ENCODE measurements at places on chromosomes 6 and 20.
A peak's percentile ranks its signal among the peaks of the same experiment; 100 is the strongest.

DNA sequence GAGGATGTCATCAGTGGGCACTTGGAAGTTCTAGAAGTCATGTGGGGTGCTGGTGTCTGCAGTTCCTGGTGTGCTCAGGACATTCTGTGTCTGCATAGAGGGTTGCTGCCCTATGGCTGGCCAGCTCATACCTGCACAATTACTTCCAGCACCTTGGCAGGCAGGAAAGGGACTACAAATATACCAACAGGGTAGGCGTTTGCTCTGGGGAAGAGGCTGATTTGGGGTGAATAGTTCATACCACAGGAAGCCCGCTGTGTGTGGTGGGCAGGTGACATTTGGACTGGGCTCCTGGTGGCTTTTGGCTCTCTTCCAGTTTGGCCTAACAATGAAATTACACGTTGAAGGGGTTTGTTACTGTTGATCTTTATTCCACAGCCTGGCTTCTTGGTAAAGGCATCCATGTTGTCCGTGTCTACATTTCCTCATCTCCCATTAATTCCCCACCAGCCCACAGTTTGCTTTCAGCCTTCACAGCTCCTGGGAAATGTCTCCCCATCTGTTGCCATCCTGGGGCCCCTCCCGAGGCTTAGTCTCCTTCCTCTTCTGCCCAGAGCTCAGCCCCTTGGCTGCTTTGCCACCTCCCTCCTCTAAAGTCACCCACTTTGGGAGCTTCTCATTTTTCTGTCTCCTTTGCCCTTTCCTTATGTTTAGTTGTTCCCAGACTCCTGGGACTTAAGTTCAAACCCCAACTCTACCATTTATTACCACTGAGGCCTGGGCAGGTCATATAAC lies 88.1 kb downstream of the RSPH3 start:
- no peak for DNase-seq

DNA sequence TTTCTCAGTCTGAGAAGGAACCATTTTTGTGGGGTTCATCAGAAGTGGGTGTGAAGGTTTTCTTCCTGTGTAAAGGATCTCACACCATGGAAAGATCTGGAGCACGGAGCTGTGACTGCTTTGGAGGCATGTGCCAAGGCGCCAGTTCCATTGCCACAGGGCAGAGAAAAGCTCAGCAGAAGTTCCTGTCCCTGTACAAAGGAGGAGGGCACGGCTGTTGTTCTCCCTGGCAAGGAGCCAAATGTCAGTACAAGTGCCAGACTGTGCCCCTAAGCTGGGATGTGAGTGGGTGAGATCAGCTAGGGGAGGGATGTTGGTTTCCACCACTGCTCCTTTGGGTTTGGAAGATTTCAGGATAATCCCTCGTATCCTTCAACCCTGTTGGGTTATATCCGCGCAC lies 117.3 kb downstream of the CRYBG1 start:
- no peak for DNase-seq

DNA sequence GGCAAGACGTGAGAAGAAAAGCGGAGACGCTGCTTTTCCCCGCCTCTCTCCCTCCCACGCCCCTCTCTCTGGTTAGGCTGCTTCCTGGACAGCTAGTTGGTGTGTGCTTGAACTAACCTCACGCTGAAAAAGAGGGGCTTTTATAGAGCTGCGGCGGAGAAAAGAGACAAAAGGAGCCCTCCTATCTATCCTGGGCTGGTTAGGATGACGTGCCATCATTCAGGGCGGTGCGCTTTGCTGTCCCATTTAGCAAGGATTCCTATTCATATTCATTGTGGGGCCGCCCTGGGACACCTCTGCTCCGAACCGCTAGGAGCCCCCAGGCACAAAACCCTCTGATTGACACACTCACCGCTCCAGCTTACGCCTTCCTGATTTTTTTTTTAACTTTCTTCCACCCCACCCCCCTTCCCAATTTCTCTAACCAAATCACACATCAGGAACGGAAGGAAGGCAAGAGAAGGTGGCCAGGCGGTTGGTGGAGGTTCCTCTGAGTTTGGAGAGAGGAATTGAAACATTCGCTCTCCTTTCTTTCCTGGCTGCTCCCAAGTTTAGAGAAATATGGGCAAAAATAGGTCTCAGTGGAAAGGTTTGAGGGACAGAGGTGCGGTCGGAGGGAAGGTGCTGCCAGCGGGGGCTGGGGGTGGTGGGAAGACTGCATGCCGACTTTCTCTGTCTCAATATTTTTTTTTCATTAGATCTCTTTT lies at the start of gene OLIG3:
OLIG3 (minus strand) TSS at position 114 of the 707 bp plus-strand sequence. CDS start 224 bp downstream, outside the sequence.
- DNase-seq = no peak

- no peak for DNase-seq
These were observed 38.9 kb upstream of the FRMD1 start for GRCh38 chr6:168117942-168118341.

GRCh38 chr6:73579851-73580246 lies 59.0 kb upstream of the EEF1A1 start:
- DNase-seq = no peak

GRCh38 chr20:19712721-19713260 lies 45.3 kb upstream of the RIN2 start:
- DNase-seq = no peak

GRCh38 chr6:108117427-108118358 lies 43.2 kb upstream of the OSTM1 start:
- no peak for DNase-seq

- DNase-seq = no peak
These were observed at the start of gene SIRPG for GRCh38 chr20:1657556-1658334. SIRPG (minus strand) TSS chr20:1657779; CDS start chr20:1657714, 65 bp downstream.

DNA sequence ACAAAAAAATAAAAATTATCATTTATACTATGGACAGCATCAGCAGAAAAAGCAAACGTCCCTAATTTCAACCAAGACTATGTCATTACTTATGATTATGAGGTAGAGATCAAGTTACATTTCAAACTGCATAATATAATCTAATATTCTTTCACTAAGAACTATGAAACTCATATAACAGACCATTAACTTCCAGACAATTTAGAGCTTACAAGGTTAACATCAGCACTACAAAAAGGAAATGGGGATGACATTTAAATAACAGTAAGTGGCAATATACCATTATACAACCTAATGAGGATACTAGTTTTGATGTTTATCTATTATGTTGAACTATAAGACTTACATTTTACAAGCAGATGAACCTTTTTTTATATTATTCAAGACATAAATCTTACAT lies 261.0 kb upstream of the THEMIS start:
- no peak for DNase-seq

- DNase-seq = no peak
These were observed 96.6 kb downstream of the IMPG1 start for GRCh38 chr6:75975904-75976303.

- no peak for DNase-seq
These were observed 164.4 kb downstream of the SIM1 start for GRCh38 chr6:100300221-100300736.

DNA sequence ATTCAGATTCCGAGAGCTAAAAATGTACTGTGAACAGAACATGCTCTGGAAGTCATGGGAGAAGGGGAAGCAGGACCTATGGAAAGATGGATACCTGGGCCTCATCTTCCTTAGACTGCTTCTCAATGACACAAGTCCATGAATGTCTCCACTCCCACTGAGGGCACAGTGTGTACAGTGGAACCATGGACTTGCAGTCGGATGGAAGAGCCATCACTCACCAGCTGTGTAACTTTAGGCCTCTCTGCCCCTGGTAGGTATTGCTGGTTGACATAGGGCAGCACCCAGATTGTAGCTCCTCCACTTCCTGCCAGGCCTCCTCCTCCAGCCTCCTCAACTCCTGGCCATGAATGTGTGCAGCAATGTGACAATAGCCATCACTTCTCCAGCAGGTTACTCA lies 52.5 kb downstream of the MAFB start:
- DNase-seq = no peak

DNA sequence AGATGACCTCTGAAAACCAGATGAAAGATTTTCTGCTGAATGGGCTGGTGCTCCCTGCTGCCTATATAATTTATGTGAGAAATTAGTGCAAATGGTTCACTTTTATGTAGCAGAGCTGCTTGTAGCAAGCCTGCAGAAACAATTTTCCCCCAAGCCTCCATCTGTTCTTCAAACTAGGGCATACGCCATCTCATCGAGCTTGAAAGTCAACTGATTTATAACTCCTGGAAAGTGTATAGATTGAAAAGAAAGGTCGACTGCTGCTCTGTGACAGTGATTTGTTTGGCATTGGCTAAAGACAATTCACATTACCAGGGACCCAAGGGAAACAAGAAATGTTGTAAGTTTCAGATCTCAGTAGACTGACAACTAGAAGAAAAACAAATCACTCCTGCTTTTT lies 93.3 kb downstream of the PACRG start:
- DNase-seq = no peak

GRCh38 chr6:67200626-67201403 lies 1434.3 kb upstream of the ADGRB3 start:
- DNase-seq = no peak

DNA sequence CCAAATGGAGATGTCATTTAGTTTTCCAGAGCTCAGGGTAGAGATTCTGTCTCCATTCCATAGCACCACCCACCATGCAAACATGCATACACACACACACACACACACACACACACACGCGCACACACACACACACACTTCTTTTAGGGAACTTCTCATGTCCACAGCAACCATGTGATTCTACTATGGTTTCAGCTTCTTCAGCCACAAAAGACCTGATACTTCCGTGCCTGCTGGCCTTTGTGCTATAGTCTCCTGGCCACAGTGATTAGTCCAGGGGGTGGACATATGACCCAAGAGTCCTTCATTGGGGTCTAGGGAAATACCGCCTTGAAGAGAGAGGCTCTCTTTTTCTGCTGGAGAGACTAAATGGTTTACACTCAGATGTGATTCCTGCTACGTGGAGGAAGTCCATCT lies 53.5 kb downstream of the CARMIL1 start:
- no peak for DNase-seq

DNA sequence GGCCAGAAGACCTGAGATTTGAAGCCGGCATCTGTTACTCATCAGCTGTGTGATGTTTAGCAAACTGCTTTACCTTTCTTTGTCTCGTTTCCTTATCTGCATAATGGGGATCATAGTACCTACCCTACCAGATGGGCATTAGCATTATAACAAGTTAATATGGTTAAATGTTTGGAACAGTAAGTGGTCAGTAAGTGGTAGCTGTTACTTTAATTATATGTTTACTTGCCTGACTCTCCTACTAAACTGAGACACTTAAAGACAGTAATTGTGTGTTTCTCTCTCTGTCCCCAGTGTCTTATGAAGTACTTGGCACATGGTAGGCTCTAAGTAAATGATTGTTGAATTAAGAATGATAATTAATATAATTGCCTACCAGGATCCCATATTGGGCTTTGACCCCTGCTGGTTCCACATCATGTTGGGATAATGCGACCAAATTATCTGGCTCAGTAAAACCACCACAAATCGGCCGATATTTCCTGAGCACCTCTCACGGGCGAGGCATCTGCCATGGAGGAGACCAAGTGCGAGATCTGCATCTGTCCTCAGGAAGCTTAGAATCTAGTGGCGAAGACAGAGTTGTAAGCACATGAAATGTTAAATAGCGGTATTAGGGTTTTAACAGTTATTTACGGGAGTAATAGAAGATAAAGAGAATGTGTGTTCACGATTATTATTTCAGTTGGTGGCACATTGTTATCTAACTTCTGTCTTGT lies 31.4 kb downstream of the PTK7 start:
- peak; percentile 74 for DNase-seq

DNA sequence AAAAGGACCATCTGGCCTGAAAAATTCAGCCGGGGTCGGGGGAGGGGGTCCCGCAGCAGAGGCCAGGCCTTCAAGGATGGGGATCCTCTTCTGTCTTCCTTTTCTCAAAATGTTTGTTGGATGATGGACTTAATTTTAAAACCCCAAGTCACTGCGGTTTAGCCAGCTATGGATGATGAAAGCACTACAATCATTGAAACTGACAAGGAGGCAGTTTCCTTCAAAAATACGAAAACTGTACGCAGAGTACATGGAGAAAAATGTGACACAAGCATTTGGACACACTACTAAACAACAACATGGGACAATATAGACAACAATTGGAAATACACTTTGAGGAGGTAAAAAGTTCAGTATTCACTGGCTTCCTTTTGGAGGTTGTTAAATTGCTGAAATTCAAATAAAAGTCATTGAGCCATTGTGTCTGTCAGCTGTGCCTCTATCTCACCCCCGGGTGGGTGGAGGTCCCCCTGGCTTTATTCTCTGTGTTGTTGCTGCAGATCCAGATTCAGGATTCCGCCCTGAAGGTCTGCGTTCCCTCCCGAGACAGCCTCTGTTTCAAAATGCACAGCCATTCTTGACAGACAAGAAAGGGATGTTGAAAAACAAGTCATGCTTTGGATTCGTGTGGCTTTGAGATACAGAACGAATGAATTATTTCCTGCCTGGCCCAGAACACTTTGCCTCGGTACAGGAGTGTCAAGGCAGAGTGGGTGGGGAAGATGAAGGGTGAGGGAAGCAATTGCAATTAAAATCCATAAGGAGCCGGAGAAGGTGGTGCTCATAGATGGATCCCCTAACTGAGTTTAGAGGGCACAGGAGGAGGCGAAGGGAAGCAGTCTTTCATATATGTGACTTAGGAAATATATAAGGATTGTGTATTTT lies 118.2 kb downstream of the TTLL2 start:
- DNase-seq = no peak

DNA sequence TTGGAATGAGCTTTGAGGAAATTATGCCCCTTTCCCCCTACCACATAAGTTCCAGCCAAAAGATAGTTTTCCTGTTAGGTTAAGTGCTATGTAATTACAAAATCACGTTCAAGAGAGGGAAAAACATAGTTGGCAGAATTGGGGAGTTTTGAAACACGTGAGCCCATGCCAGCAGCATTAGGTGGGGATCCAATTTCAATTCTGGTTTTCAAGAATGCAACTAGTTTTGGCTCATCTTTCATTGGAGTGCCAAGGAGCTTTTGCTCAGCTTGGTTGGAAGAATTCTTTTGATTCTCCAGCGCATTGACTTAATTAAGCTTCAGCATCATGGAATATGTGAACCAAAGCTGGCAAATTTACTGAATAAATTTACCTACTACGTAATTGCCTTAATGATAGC lies 95.9 kb downstream of the SAMD5 start:
- peak; percentile 1 for DNase-seq

DNA sequence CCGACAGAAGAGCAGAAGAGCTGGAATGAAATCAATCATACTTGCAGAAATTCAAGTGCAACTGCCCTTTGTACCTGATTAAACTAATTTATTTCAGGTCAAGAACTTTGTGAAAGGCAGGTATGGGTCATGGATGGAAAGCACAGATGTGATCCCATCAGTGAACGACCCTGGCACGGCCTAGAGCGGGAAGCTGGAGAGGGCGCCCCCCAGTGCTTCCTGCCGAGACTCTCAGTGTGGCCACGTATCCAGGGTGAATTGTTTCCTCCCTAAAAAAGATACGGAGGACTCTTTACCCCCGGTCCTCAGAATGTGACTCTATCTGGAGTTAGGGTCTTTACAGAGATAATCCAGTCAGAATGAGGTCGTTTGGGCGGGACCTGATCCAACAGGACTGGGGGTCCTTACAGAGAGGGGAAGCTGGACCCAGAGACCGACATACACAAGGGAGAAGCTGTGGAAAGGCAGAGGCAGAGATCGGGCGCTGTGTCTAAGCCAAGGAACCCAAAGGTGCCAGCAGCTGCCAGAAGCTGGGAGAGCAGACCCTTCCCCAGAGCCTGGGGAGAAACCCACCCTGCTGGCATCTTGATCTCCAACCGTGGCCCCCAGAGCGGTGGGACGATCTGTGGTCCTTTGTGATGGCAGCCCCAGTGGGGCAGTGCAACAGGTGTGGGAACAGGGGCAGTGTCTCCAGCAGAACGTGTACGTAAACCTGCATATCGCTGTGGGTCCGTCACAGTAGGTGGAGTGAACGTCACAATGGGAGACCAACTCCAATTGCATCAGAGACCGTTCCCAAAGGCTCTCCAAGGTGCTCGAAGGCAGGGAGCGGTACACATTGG lies 91.9 kb downstream of the TAF4 start:
- no peak for DNase-seq

GRCh38 chr20:64045346-64046011 lies 4.0 kb downstream of the SOX18 start:
- no peak for DNase-seq
